B cell (primary cell): ENCODE measurements at places on chromosomes 11 and 22. TPM values are rescaled to one million over a fixed set of nuclear protein-coding genes. Genes with fewer than 3 reads are reported as not detected.

EMID1 gene
- total RNA-seq: not detected in 2 replicates

- no peak for DNase-seq
These were observed 39.4 kb downstream of the OR4C6 start for GRCh38 chr11:55701429-55701828.

SMTNL1 gene
- not detected in 2 replicates for total RNA-seq

PYGM gene
- 9.1 and 9.3 TPM in 2 replicates for total RNA-seq

NLRP14 gene
- total RNA-seq: 0.07 TPM in 1 of 2 replicates, not detected in the other

NXPE1 gene
- total RNA-seq: not detected in 2 replicates

DNA sequence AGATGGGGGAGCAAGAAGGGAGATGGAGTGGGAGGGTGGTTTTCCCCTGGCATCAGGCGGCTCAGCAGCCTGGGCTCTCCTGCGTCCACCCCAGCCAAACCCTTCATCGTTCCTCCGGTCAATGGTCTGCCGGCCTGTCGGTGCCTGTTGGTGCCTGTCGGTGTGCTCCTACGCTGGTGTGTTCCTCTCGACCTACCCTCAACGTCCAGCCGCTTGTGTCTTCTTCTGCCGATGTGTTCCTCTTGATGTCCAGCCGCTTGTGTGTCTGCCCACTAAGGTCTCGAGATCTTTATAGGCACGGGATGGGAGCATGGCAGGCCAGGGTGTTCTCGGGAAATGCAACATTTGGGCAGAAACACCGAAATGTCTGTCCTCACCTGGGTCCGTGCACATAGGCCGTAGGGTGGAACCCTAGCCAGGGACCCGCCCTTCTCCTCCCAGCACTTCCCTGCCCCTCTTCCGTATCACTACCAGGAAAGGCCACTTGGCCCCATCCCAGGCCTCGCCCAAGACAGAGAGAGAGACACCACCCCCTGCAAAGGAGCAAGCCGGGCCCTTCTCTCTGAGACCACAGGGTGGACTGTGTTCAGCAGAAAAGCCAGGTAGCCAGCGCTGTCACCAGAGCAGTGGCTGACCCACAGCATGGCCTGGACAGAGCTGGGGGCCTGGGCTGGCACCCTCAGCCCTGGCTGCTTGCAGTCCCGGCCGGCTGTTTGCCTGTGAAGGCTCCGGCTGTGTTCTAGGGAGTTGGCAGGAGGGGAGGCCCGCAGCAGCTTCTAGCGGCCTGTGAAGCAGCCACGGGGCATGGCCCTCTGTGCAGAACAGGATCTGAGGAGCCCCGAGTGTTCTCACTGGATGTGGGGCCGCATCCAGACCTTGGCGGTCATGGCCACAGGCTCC, 61.6 kb upstream of the KCNQ1OT1 start:
- no peak for DNase-seq

DNA sequence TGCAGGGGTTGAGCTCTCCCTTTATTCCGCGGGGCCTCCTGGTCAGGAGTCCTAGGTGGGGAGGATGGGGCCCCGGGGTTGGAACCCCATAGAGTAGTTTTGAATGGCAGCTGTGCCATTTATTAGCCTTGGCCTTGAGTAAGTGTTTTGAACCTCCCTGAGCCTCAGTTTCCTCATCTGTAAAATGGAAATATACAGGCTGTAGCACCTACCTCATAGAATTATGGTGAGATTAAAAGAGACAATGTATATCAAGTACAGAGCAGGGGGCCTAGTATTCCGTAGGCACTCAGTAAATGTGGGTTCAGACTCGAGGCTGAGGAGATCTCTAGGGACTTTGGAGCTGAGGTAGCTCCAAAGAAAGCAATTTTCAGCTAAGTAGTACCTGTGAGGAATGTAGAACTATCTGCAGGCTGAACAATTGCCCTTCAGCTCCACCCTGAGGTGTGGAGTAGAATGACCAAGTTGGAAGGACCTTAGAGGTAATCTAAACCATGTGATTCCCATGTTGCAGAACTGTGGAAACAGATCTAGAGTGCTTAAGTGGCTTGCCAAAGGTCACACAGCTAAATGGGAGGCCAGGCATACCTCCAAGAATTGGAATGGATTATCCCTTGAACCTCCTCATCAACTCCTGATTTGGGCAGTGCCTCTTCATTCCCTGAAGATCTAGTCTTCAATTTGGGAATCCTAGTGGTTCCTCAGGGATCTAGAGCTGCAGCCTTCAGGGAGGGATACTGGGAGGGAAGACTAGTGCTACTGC, 682 bp downstream of the PGAP2 start:
- DNase-seq: peak; percentile 74

PTPRCAP gene
- total RNA-seq: 262 and 266 TPM in 2 replicates

RASL10A gene
- total RNA-seq: 4.7 and 5.6 TPM in 2 replicates

- DNase-seq: no peak
These were observed 7.8 kb downstream of the TESMIN start for GRCh38 chr11:68743539-68743938.
